ENCODE measurements at places on chromosomes 4 and X.

GRCh38 chr4:16692046-16692445, 206.4 kb downstream of the LDB2 start:
- no peak for DNase-seq

GRCh38 chr4:26185436-26185835, 135.4 kb upstream of the RBPJ start:
- no peak for DNase-seq

DNA sequence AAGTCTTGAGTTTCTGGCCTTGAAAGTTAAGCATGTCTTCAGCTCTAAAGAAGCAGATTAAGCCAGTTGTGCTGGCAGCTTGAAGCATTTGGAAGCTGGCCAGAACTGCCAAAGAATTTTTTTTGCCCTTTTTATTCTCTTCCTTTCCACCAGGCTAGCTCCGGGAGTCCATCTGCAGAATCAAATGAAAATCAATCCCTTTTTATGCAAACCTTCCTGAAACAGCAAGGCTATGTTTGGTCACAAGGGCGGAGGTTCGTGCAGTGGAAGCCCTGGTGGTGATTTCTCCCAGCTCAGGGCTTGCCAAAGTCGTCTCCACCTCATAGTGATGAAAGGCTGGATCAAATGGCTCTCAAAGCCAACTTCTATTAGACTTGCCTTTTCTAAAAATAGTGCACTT, 21.6 kb upstream of the C4orf54 start:
- DNase-seq: no peak

- peak; percentile 17 for DNase-seq
These were observed 13.3 kb downstream of the OFD1 start for GRCh38 chrX:13747836-13748235.

GRCh38 chr4:181987392-181987791, 255.8 kb upstream of the TENM3 start:
- no peak for DNase-seq
